Stimulated activated CD4-positive, alpha-beta T cell treated with anti-CD3 and anti-CD28 coated beads, Interleukin-1b, Interleukin-23, amount 100 ng/mL, for 24 hours (primary cell): ENCODE measurements at places on chromosomes 7 and 10.

- no peak for DNase-seq
These were observed 18.7 kb downstream of the TACR2 start for GRCh38 chr10:69397972-69398371.

DNA sequence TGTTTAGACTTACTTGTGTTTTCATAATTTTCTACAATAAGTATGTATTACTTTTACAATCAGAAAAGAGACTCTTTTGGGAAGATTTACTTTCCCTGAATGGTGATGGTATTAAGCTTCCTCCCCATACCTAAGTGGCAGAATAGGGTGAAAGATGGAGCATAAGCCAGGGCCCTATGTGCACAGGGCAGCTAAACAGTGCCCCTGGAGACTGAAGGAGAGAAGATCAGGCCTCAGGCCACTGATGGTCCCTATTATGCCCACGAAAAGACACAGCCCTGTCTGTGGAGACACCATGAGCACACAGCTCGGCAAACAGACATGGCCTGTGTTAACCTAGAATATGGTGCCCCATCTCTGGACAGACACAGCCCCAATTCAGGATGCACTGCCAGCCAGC is 139.4 kb downstream of the OAT start:
- no peak for DNase-seq

DNA sequence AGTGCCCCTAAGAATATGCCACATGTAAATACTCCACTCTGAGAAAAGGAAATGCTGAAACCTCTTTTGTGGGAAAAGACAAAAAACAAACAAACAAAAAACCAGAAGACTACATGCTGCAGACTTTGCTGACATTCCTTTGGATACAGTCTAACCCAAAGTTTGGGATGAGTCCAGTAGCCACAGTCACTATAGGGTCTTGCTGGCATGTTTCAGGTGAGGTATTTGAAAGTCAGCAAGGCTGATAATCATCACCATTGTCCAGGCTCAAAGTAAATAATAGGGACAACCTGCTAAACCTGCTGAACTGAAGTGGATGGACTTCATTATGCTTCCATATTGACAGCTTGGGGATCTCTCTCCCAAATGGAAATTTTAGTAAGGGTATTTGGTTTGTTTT is 1087.0 kb upstream of the LRRTM3 start:
- DNase-seq, result no peak

DNA sequence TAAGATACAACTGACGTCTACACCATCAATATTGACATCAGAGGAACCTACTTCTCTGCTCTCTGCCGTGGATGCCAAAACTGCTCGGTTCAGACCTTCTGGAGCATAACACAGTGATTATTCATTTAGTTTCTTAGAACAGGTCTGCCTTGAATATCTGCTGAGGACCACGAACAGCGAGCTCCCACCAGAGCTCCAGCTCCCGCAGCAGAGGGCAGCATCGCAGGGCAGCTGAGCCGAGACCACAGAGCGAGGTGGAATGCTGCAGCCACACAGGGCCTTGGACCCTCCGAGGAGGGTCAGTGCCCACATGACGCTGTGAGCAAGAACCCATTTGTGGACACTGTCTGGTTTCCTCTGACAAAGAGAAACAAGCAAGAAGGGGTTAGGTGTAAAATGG is 6.8 kb downstream of the VIPR2 start:
- no peak for DNase-seq

- no peak for DNase-seq
These were observed 5.8 kb downstream of the GRIFIN start for GRCh38 chr7:2470204-2471021.

DNA sequence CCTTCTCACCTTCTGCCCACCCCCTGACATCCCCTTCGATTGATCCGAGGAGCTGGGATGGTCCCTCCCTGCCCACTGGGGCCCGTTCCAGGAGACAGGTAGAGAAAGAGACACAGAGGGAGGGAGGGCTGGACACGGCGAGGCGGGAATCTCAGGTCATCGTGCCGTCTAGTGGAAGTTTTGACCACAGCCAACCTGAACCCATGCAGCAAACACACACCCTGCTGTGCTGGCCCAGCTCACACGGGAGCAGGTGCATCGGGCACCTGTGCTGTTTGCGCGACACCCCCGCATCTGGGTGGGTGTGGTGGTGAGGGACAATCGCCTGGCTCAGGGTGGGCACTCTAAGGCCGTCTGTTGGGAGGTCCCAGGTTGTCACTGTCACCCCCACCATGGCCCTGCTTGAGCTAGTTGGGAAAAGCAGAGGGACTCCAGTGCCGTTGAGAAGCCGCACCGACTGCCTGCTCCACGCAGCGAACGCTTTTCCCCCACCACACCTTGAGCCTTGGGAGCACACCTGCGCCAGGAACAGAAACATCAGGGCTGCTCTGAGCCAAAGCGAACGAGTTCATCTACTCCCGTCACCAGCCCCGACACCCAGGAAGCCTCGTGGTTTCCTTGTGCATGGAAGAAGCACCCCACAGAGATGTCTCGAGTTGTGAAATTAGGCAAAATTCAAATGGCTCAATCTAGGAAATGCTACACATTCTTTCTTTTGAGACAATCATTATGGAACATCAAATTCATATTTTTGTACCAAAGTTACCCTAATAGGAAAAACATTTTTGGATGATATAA is 285.8 kb downstream of the DNAJB6 start:
- DNase-seq, result no peak

- DNase-seq, result no peak
These were observed 100.8 kb downstream of the C10orf90 start for GRCh38 chr10:126569513-126570244.

- DNase-seq, result no peak
These were observed 20.9 kb upstream of the ICA1 start for GRCh38 chr7:8282871-8283270.

DNA sequence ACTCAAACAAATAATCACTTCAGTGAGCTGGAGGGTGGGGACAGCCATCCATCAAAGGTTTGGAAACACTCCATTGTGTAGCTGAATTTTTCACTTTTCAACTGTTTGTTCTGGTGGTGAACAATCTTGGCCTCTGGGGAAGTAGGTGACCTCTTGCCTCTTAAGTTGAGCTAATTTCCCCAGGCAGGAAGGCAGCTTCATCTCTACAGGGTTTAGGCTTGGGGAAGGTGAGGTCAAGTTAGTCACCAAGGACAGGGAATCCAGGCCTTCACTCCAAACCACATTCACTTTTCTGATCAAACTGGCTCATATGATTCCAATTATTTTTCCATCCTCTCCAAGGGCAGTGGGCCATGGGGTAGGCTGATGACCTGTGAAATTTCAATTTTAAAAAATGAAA is 138.3 kb upstream of the HABP2 start:
- DNase-seq, result no peak

DNA sequence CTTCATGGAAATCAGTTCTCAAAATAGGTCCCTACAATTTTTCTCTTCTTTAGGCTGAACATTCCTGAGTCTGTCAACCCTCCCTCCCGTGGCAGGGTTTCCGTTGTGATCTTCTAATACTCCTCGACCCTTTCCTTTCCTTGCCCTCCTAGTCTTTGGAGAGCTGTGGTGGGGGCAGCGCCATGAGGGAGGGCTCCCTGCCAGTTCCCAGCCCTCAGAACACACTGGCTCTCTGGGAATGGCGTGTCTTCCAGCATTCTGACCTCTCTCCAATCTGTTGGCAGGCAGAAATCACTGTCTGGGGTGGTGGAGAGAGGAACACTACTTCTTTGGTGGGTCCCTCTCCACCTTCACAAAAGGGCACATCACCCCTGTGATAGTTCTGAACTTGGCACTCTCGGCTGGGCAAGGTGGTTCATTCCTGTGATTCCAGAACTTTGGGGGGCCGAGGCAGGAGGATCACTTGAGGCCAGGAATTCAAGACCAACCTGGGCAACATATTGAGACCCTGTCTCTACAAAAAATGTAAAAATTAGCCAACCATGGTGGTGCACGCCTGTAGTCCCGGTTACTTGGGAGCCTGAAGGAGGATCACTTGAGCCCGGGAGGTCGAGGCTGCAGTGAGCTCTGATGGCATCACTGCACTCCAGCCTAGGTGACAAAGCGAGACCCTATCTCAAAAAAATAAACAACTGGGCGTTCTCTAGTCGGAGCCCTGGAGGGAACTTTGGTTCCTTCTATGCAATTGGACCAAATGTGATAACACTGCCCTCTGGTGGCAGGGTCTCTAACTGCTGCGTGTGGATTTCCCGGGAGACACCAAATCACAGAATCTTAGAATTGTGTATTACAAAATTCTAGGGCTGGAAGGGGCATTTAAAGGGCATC is 13.1 kb upstream of the ARPC1A start:
- DNase-seq, result peak; percentile 57

GRCh38 chr7:29604702-29605101 is 41.1 kb downstream of the PRR15 start:
- DNase-seq, result no peak

DNA sequence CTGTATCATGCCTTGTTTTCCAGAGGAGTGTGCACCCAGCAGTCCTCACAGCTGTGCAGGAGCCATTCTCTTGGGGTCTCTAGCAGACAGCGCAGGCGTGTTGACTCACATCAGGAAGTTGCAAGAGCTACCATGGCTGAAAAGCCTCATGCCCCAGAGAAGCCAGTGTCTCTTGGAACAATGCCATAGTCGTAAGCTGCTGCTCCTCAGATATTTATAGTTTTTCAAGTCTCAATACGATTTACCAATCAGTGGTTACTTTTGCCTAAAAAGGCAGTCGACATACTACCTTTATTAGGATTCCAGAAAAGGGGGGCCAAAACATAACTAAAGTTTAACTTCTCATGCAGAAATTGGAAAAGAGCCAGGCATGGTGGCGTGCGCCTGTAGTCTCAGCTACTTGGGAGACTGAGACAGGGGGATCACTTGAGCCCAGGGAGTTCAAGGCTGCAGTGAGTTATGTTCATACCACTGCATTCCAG is 407.7 kb downstream of the PARD3 start:
- DNase-seq, result no peak

DNA sequence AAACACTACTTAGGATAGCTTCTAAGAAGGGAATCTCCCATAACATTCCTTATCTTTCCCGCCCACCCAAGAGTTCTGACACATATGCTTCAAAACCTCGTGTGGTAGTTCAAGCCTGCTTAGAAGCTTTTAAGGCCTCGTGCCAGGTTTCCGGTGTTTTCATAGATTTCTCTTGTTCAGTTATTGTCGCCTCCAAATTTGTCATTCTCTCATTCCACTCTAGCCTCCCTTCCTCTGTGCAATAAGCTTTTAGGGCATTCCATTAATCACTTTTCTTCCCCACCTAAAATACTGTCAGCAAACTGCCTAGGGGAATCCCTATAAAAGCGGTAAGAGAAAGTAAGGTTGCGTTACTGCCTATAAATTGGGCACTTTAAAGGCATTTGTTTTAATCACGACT is 718 bp upstream of the BPGM start:
- DNase-seq, result no peak

DNA sequence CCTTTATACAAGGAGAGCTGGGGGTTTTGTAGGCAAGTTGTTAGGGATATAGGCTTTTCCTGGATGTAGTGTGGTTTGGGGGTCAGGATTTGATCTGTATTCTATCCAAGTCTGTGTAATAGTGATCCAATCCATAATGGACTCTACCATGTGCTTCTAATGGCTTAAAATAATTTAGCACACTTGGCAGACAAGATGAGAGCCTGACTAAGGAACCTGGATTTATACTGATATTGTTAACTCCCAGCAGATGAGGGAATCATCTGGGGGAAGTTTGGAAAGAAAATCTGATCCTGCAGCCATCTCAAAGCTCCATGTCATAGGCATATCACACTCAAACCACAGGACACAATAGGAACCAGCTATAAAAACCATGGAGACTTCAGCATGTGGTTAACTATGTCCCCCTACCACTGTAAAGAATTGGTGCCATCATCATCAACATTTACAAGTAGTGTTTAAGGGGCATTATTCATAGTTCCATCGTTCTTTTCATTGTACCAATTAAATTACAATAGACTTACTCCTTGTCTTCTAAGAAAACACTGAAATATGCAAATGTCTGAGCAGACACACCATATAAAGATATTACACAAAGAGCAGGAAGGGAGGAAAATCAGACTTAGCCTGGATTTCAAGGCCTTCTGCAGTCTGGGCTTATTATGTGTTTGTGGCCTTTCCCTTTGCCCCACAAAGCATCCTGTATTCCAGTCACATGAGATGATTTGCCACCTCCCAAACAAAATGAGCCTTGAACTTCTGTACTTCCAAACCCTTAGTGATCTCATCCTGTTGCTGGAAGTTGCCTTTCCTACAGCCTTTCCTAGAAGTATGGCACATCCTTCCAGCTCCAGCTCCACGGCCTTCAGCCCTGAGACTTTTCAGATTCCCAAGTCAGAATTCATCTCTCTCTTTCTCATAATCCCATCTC is 22.5 kb upstream of the HPS1 start:
- no peak for DNase-seq

DNA sequence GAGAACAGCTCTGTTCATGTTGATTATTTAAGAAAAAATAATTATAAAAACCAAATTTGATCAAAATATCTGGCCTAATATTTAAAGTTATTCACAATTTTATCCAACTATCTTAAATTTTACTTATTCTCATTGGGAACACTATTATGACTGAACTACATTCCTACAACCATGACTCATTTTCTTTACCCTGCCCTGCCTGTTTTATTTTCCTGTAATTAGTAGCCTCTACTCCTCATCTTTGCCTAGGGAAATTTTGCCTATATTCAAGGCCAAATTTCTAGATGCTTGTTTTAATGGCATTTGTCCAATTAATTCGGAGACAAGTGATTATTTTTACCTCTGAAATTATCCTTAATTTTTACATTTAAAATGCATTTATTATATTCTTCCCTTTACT is 289.7 kb upstream of the TMEM229A start:
- DNase-seq, result no peak

GRCh38 chr10:88534072-88534665 is 48.9 kb downstream of the RNLS start:
- no peak for DNase-seq

GRCh38 chr7:20395511-20395910 is 64.8 kb downstream of the ITGB8 start:
- no peak for DNase-seq

GRCh38 chr7:104536956-104537355 is 208.6 kb downstream of the LHFPL3 start:
- no peak for DNase-seq

DNA sequence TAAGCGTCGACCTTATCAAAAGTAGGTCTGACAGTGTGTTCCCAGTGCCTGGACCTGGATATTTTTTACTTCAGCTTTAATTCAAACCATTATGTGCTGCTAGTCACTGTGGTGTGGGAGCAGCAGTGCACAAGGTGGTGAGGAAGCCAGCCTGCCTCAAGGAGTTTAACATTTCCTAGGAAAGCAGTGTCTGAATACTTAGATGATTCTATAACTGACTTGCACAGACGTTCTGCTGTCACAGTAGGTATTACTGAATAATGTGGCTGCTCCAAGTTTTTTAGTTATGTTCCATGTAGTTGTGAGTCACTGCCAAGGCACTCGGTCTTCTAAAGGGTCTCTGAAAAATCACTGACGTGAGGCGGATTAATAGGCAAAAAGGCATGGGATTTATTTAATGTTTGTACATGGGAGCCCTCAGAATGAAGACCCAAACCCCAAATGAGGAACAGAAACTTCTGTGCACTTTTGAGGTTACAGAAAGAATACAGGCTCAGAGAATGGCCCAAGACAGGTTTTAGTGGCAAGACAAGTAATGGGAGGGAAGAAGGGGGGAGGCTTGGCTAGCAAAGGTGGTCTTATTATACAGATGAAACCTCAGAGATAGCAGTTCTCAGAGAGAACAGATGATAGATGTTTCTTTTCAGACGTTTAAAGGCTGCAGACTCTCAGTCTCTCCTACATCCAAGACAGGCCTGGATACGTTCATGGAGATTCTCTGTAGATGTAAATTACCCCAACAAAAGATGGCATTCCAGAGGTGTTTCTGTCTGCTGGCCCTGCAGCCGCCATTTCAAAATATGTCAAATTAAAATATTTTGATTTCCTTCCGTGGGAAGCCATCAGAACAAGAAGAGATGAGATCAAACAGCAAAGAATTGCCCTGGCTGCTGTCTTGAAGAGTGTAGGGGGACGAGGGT is 209.3 kb downstream of the SDK1 start:
- DNase-seq, result no peak
